ENCODE measurements at places on chromosomes 3 and 15.

DNA sequence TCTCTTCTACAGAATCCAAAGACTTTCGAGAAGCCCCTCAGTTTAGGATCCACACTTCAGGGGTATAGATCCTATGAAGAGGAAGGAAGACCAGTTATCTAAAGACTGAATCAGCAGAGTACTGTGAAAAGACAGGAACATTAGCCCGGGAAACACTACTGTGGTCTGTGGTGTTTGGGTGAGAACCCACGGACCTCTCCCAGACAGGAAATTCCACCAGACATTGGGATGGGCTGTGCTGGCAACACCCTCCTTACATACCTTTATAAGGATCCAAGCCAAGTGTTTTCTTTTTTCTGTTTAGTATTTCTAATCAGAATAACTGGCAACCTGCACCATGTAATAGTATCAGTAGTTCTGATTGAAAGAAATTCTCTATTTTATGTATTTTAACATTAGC lies 14.1 kb downstream of the TMEM207 start:
- DNase-seq = no peak

- no peak for DNase-seq
Measured at GRCh38 chr15:81633889-81634288, 259.9 kb upstream of the TMC3 start.

DNA sequence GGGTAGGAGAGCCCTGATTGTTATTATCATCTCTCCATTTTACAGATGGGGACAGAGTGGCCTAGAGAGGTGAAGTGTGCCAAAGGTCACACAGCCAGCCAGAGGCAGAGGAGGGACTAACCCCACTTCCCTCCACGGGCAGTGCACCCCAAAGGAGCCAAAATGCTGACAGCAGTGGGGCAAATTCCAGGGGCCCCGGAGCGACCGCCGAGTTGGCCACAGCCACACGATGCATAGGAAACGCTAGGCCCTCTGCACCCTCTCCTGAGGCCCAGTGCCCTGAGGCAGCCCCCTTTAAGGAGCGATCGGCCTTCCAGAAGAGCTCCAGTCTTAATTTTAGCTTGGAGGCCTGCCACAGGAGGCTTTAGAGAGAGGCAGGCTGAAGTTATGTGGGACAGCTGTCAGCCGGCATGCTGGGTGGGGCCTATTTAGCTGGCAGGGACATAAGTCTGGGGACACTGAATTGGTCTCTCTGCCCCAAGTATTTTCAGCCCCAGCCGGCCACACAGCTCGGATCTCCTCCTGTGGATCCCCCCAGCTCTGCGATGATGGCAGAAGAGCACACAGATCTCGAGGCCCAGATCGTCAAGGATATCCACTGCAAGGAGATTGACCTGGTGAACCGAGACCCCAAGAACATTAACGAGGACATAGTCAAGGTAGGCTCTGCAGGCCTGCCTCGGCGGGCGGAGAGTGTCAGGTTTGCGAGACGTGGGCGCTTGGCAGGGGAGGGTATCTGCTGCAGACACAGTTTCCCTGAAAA lies at the start of gene CAV3:
Gene CAV3 (plus strand): TSS at position 471 of the 763 bp plus-strand sequence. CDS start 75 bp downstream, at position 546.
- no peak for DNase-seq

DNA sequence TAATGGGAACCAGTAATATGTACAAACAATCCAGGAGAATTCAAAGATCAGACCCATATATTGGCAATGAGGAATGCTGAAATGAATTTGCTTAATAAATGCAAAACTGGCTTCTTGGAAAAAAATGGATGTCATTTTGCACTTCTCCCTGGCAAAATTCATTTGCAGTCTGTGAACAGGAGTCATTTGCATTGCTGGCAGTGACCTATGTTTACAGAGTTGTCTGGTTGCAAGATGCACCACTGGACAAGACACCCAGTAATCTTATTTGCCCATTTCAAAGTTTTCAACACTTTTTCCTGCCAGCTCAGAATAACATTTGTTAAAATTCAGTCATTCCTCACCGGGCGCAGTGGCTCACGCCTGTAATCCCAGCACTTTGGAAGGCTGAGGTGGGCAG lies 123.5 kb upstream of the KCNAB1 start:
- no peak for DNase-seq

GRCh38 chr3:59286791-59287531 lies 237.1 kb upstream of the CFAP20DC start:
- no peak for DNase-seq

GRCh38 chr3:158671821-158672214 lies 630 bp downstream of the LXN start:
- no peak for DNase-seq

- DNase-seq = no peak
Measured at GRCh38 chr3:120416868-120417267, 33.9 kb downstream of the FSTL1 start.

DNA sequence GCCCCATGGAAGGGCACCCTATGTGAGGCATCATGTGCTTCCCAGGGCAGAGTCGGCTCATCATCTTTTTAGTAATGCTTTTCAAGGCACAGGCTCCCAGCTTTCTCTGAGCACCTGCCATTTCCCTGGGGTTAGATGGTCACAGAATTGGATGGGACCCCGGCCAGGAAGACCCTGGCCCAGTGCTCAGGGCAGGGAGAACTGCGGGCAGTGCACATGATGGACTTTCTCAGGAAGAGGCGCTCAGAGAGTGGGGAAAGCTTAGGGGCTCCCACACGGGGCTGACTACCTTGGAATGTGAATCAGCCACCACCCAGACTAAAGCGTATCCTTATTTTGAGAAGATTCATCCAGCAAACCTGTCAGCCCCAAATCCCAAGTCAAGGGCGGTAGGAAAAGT lies 16.5 kb upstream of the SKOR1 start:
- DNase-seq = no peak

DNA sequence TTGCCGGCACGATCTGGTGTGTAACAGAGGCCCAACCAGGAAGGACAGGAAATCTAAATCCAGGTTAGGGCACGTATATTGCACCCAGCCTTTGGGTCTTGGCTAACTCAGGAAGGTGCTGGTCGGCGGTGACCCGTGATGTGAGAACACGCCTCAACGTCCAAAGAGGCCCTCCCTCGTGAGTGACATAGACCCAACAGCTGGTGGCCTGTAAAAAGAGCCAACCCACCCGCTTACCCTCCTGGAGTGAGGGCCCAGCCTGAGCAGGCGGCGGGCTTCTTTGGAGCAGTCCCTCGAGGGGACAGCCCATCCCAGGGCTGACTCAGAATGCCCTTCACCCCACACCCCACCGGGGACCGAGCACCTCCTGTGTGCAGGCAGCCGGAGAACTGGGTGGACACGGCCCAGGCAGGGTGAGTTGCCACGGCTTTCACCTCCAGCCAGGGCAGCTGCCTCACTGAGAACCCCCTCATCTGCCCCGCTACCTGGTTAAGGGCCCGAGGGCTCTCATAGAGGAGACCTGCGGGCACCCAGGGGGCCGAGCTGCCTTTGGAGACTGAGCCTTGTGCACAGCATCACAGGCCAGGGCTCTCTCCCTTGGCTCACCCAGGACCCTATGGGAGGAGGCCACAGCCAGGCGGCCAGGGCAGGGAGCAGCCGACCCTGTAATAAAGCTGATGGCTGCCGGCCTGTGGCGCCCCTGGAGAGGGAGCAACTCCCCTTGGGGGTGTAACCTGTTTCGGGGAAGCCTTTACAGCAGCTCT lies 41.8 kb downstream of the ZNF710 start:
- DNase-seq = no peak

DNA sequence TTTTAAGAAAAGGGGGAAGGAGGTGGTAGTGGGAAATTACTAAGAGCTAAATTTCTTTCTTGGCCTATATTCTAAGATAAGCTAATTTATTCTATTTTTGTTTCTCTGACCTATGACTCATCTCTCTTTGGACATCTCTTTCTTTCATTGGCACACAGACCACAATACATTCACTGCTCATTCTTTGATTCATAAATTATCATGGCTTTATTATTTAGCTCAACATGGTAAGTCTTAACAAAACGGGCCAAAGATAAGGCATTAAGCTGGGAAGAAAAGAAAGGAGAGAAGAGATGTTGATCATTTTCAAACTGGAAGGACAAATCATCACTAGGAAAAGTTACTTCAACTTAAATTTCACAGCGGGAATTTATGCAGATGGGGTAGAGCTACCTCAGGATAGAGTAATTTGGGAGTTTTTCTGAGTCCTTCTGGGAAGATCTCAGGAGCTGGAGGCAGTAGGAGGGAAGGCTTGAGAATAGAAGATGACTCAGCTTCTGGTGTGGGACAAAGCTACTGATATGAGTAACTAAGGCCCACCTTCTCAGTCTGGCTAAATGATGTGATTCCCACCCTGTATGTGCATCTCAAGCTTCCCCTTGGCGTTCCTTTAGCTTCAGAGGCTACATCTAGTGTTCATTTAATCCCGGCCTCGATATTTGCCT lies 7.5 kb upstream of the ALCAM start:
- DNase-seq = no peak

DNA sequence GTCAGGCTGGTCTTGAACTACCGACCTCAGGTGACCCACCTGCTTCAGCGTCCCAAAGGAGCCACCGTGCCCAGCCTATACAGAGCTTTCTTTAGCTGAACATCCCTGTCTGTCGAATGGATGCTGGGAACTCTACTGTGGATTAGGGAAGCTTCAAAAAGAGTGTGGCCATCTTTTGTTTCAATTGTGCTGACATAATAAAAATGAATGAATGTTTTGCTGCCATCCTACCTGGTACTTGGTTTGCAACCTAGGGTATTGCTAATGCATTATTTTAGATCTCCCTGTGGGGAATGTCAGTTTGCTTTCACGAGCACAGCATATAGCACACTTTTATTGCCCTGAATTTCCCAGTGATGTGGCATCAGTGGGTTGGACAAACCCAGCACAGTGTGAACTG lies 32.3 kb downstream of the CMTM6 start:
- DNase-seq = no peak

GRCh38 chr3:173096994-173097785 lies 43.8 kb downstream of the SPATA16 start:
- DNase-seq = no peak

- no peak for DNase-seq
Measured at GRCh38 chr3:167736264-167736787, 805 bp downstream of the SERPINI1 start.

DNA sequence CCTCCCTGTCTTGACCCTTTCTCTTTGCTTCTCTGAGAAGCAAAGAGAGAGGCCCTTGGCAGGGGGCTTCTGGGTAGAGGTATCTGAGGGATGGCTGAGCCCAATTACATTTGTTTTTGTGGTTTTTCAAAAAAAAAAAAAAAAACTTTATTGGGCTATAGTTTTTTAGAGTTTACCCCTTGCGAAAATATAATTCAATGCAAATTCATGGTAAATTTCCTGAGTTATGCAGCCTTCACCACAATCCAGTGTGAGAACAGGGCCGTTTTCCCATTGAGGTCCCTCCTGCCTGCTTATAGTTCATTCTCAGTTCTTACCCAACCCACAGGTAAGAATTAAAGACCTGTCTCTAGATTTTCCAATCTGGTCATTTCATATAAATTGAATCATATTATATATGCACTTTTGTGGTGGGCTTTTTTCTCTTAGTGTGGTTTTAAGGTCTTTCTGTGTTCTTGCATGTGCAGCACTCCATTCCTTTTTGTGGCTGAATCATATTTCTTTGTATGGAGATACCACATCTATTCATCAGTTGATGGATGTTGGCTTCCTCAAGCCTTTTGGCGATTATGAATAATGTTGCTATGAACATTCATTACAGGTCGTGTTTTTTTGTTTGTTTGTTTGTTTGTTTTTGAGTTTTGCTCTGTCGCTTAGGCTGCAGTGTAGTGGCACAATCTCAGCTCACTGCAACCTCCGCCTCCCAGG lies 2.7 kb downstream of the MCM2 start:
- no peak for DNase-seq

- no peak for DNase-seq
Measured at GRCh38 chr3:182268711-182269110, 524.6 kb upstream of the ATP11B start.

DNA sequence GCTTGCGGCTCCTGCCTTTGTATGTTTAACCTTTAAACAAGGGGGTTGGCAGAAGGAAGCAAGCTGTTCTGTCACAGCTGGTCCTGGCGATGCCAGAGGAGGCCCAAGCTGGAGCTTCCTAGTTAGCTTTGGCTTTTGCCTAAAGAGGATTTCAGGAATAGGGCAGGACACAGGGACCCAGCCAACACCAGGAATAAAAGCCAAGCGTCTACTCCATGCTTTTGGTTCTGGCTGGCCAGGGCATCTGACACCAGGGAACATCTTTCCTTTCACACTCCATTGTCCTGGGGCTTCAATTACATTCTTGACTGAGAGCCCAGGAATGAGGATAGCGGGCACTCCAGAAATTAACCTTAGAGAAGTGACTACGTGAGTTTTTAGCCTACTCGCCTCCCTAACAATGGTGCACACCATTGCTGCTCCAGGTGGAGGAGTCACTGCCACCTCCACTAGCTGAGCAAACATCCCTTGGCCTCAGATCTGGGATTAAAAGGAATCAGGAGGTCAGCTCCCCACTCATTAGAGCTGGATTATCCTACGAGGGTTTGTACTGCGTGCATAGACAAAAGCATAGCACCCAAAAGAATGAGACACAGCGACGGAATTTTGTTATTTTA lies 38.2 kb downstream of the TPM1 start:
- DNase-seq = no peak

- DNase-seq = no peak
Measured at GRCh38 chr3:169009453-169009852, 654.1 kb downstream of the MECOM start.

GRCh38 chr3:65953301-65953812 lies 85.4 kb downstream of the MAGI1 start:
- no peak for DNase-seq

DNA sequence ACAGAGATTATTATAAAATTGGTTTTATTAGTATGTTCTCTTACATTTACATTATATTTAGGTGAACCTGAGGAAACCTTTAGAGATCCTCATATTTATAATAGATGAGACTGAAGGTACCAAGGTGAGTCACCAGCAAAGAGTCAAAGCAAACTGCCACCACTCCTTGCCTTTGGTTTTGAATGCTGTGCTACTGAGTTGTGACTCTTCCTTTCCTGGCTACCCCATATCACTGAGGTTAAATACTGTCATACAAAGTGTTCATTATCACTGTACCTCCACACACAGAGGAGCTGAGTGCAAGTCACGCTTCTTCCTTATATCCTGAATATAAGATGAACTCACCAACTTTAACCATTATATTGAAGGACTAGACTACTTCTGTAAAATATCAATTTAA lies 168.2 kb downstream of the CBLB start:
- no peak for DNase-seq

- DNase-seq = no peak
Measured at GRCh38 chr3:177468331-177468730, 271.0 kb upstream of the TBL1XR1 start.
